Left forelimb (tissue), 1 donor: ENCODE measurements at places on chromosomes 16 and 17.

- no peak for DNase-seq
These were observed 10.9 kb upstream of the C16orf54 start for GRCh38 chr16:29756654-29757053.

DNA sequence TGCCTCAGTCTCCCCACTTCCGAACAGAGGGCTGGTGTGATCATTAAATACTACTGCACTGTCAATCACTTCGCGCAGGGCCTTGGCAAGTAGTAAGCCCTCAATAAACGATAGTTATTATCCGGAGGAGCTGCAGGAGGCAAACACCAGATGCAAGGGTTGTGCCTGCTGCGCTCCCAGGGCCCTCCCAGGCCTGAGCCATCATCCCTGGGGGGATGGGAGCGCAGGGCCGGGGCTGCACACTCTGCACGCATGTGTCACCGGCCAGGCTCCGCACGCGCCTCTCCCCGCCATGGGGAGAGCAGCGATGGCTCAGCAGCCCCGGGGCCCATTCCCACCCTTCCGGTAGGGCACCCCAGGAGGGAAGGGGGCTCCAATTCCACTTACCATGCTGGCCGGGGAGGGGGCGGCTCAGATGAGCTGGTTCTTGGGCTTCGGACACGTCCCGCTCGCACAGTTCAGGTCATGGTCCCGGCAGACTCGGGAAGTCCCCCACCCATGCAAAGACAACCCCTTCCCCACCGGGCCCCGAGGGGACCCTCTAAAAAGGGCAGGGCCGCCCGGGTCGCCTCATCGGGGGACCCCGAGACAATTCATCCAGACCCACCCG lies 681 bp downstream of the XPO6 start:
- peak; percentile 69 for DNase-seq

DNA sequence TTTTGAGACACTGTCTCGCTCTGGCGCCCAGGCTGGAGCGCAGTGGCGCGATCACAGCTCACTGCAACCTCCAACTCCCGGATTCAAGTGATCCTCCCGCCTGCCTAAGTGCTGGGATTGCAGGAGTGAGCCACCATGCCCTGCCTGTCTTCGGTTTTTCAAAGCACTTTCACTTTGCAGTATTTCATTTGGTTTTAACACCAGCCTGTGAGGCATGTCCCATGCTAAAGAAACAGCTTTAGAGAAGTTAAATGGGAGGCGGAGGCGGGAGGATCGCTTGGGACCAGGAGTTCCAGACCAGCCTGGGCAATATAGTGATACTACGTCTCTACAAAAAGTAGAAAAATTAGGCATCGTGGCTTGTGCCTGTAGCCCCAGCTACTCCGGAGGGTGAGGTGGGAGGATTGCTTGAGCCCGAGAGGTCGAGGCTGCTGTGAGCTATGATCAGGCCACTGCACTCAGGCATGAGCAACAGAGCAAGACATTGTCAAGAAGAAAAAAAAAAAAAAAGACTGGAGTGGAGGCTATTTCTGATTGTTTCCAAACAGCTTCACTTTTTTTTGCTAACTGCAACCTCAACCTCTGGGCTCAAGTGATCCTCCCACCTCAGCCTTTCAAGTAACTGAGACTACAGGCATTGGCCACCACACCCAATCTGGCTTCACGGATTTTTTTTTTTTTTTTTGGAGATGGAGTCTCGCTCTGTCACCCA lies 1.3 kb downstream of the METTL23 start:
- DNase-seq: no peak

- DNase-seq: no peak
These were observed 5.7 kb downstream of the CANT1 start for GRCh38 chr17:79003661-79004411.

DNA sequence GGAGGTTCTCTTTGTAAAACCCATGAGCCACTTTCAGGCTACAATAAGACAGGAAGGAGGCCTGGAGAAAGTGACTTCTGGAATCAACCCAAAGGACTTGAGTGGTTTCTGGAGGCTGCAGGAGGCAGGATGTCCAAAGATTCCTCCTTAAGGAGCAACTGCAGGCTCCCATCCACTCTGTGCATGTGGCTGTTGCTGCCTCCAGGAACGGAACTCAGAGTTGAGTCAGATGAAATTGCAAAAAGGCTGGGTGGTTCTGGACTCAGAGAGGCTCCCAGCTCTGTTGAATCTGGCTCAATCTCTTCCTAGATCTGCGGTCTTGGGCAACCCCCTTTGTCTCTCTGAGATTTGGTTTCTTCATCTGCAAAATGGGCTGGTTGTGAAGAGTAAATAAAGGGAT lies 197.1 kb downstream of the SHISA9 start:
- DNase-seq: no peak

DNA sequence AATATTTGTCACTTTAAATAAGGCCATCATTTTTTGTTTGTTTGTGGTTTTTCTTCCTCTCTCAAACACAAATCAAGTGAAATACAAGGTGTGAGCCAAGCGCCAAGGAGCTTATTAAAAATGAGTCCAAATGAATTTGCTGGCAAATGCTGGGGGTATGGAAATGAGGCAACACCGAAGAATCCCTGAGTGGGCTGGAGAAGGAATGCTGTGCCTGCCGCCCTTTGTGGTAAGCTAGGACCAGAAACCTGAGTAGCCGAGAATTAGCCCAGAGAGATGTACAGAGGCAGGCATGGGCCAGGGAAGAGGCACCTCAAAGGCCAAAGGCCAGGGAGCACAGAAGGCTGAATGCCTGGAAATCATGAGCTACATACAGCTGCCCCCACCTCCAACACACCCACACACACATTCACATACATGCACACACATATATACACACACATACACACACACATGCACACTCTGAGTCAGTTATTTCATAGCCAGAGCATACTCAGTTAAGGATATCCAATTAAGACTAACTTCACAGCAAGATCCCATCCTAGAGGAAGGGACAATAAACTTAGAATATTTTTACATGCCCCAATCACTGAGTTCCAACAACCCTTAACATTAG lies 266.1 kb upstream of the DYNLRB2 start:
- no peak for DNase-seq

GRCh38 chr17:33436321-33436720 lies 143.2 kb upstream of the ASIC2 start:
- no peak for DNase-seq

- DNase-seq: no peak
These were observed 2.4 kb upstream of the SLC47A2 start for GRCh38 chr17:19718613-19719354.

DNA sequence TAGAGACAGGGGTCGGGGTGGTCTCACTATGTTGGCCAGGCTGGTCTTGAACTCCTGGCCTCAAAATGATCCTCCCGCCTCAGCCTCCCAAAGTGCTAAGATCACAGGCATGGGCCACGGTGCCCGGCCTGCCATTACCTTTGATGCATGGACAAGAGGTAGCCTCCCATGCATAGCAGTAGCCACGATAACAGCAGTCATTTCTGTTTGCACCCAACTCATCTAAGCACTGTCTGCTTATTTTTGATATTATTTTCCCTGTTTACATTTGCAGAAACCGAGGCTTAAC lies 37.5 kb upstream of the SNN start:
- no peak for DNase-seq

GRCh38 chr17:75442168-75443103 lies 14.0 kb upstream of the TMEM94 start:
- DNase-seq: no peak

DNA sequence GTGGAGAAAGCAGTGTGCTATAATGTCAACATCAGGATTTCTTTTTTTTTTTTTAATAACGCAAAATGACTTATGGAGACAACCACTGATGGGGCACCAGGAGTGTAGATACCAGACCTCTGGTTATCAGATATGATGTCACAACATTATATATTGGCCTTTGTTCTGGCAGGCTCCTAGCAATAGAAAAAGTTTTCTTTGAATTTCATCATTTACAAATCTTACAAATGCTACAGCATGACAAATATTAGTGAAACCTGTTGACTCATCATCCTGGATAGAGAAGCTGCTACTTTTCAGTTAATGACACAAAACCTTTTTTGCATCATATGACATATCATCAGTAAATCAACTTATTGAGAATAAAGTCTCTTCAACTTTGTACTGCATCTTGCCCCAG lies 6.1 kb downstream of the THUMPD1 start:
- no peak for DNase-seq

GRCh38 chr17:76493505-76494167 lies 7.6 kb downstream of the RHBDF2 start:
- DNase-seq: no peak

GRCh38 chr17:13055131-13055530 lies 37.3 kb upstream of the ELAC2 start:
- no peak for DNase-seq

DNA sequence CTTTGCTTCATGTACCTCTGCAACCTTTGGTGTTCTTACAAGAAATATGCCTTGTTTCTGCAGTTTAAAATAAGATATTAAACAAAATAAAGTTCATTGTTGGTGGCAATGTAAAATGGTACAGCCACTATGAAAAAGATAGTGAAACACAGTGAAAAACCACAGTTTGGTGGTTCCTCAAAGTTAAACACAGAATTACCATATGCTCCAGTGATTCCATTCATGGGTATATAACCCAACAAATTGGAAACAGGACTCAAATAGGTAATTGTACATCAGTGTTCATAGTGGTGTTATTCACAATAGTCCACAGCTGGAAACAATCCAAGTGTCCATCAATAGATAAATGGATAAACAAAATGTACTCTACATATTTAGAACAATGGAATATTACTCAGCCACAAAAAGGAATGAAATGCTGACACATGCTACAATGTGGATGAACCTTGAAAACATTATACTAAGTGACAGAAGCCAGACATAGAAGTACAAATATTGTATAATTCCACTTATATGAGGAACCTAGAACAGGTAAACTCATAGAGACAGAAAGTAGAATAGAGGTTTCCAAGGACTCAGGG lies 49.2 kb downstream of the CUEDC1 start:
- DNase-seq: no peak

DNA sequence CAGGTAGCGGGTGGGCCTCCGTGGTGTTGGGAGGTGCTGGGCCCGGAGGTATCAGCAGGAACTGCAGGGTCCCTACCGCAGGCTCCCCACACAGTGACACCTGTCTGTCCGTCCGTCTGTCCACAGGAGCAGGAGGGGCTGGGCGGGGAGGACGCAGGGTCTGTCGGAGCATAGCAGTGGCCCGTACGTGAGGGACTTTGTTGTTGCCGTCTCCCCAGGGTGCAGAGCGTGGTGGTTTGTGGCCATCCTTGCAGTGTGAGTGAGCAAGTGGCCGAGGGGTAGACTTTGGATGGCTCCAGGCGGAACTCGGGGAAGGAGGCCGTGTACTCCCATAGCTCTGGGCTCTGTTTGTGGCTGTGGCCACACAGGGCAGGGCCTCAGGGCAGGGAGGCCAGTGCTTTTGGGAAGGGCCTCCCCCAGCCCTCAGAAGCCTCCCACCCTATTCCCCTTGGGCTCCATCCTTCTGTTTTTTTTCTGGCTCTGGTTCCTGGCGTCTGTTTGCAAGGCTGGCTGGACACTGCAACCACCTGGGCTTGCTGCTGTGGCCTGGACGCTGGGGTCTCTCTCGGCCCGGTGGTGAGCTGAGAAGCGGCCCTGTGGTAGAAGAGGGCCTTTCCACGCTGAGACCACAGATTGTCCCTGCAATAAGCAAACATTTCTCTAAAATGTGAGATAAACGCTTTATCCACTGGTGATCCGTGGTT lies 41.0 kb upstream of the ZNF750 start:
- no peak for DNase-seq

- no peak for DNase-seq
These were observed 75.9 kb downstream of the USP22 start for GRCh38 chr17:20966870-20967269.

DNA sequence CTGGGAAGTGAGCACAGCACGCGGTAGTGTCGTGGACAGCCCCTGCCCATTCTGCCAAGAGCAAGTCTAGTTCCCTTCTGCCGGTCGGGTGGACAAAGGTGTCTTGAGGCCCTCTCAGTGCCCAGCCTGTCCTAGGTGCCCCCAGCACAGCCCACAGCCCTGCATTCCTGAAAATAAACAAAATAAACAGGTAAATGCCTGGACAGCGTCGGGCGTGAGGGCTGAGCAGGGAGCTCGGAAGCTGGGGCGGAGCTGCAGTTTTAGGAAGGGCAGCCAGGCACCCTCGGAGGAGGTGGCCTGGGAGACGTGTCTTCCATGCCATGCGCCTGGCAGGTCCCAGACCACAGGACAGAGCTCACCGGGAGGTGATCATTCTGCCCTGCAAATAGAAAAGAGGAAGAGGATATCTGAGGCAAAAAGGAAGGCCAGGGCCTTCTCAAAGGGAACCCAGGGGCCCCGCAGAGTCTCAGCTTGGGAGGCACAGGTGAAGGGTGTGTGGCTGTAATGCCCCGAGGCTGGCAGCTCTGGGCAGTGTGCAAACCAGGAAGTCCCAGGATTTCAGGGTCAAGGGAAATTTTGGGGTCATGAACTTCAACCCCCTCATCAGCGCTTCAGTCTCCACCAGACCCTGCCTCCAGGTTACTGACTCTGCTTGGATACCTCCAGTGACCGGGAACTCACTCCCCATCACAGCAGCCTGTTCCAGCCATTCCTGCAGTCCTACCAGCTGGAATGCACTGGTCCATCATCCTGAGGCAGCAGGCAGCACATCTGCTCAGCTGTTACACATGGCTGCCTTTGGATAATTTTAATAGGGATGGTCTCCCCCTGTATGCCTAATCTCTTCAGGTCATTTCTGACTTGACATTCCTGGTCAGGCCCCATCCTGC lies 1.7 kb downstream of the ZNF469 start:
- DNase-seq: no peak

DNA sequence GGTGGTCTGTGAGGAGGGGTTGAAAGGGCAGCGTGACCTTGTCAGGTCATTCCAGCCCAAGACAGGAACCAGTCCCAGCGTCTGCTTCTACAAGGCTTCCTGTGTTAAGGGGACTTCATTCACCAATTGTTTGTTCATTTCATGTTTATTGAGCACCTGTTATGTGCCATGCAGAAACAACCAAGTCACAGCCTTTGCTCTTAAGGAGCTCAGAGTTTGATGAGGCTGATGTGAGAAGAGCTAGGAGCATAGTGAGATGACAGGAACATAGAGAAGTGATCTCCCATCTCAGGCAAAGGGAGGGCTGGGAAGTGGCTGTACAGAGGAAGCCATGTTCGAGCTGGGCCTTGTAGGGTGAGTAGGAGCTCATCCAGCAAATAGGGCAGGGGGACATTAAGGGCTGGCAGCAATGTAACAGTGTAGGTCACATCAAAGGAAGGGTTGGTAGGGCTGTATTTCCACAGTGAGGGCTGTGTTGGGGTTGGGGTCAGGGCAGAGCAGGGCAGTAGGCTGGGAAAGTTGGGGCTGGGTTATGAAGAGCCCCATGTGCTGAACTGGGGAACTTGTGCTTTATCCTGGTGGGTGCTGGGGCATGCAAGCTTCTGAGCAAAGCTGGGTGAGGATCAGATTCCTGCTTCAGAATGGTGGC lies 79.8 kb downstream of the ARHGAP23 start:
- no peak for DNase-seq
